ENCODE measurements at places on chromosomes 13 and 19.

GRCh38 chr19:13277104-13277809 is 127.0 kb downstream of the IER2 start:
- peak; percentile 81 for DNase-seq

- no peak for DNase-seq
These were observed 412.2 kb upstream of the KLHL1 start for GRCh38 chr13:70520275-70521036.

GRCh38 chr19:41226053-41226873 is 7.2 kb downstream of the AXL start:
- peak; percentile 86 for DNase-seq

- DNase-seq: no peak
These were observed 1.1 kb downstream of the INSR start for GRCh38 chr19:7292950-7293761.

DNA sequence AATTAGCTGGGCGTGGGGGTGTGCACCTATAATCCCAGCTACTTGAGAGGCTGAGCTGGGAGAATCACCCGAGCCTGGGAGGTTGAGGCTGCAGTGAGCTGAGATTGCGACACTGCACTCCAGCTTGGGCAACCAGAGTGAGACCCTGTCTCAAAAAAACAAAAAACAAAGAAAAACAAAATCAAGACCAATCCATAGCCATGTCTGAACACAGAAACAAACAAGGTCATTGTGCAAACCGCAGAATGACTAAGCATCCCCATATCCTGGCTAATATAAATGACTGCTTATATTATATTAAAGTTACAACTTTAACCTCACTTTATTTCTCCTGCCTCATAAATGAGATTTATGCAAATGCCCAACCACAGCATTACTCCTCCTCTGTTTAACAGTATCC is 2.3 kb upstream of the LYPD3 start:
- peak; percentile 13 for DNase-seq

DNA sequence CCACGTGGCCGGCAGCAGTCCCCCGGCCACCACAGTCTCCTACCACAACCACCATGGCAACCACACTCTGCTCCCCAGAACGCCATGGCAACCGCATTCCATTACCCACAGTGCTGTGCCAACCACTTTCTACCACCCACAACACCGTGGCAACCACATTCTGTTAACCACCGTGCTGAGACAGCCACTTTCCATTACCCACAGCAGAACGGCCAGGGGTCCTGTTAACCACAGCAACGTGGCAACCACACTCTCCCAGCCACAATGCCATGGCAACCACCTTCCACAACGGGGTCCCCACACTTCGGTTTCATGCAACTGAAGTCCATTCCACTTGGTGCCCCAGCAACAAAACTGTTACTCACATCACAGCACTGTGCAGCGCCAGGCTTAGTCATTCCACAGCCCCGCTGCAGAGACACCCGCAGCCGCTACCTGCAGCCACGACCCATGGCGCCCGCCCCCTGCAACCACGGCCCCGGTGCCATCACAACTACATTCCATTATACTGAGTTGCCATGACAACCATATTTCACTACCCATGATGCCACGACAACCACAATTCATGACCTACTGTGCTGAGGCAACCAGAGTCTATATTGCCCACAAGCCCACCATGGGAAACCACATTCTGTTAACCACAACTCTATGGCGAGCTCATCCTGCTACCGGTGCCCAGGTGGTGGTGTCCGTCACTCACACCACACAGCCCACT is 10.0 kb downstream of the DPF1 start:
- peak; percentile 94 for DNase-seq
